ENCODE measurements at places on chromosomes 12 and 14.

- DNase-seq = no peak
These were observed 57.4 kb downstream of the SPPL3 start for GRCh38 chr12:120846721-120847120.

- DNase-seq = no peak
These were observed 9.6 kb downstream of the SUSD6 start for GRCh38 chr14:69620981-69621380.

DNA sequence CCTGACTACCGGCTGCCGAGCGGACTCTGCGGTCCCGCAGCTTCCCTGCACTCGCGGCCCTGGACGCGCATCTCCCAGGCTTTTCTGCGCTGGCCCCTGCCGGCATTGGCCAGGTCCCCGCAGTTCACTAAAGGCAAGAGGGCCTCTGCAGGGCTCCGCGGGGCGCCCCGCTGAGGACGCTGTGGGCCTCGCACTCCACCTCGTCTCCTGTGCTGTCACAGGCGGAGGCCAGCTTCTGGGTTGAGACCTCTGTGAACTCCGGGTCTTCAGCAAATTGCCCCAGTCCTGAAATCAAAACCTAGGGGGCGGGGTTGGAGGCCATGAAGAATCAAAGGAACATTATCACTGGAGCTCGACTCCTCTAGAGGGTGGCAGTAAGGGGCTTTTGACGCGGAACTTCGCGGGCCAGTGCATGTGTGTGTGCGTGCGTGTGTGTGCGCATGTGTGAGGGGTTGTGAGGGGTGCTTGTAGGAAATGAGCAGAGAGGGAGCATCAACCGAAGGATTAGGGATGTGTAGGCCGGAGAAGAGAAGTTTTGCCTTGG is 68.5 kb upstream of the CAPRIN2 start:
- DNase-seq = no peak

DNA sequence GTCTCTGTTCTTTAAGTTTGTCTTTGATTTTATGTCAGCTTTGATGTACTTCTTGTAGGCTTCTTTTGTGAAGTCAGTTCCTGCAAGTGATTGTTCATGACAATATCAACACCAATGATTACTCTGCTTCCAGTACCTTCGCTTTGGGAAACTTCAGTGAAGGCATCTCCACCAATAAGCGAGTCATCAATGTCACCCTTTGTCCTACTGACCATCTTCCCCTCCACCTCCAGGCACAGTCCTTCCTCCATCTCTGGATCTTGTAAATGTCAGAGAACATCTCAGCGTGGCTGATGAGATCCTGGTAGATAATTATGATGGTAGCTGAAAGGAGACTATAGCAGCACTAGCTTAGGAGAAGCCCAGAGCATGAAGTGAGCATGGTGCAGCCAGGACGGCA is 40.4 kb upstream of the A2M start:
- DNase-seq = no peak

DNA sequence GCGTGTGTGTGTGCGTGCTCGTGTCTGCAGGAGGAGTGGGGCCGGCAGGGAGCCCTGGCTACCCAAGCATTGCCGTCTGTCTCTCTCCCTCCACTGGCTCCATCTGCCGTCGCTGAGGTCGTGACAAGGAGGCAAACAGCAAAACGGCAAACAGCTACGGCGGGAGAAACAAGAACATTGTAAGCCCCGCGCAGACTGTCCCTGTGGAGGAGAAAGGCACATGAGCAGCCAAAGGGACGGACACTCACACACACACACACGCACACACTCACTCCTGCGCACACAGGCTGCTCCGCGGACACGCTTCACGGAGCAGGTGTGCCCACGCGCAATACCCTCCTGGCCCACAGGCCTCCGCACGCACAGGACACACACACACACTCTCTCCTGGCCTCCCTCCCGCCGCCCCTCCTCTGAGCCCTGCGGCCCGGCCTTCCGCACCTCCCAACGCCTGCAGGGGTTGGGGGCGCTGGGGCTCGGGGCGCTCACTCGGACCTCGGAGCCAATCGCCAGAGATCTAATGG is 905 bp downstream of the CISTR start:
- DNase-seq = no peak

GRCh38 chr12:121657305-121658008 is 12.0 kb downstream of the MORN3 start:
- no peak for DNase-seq

DNA sequence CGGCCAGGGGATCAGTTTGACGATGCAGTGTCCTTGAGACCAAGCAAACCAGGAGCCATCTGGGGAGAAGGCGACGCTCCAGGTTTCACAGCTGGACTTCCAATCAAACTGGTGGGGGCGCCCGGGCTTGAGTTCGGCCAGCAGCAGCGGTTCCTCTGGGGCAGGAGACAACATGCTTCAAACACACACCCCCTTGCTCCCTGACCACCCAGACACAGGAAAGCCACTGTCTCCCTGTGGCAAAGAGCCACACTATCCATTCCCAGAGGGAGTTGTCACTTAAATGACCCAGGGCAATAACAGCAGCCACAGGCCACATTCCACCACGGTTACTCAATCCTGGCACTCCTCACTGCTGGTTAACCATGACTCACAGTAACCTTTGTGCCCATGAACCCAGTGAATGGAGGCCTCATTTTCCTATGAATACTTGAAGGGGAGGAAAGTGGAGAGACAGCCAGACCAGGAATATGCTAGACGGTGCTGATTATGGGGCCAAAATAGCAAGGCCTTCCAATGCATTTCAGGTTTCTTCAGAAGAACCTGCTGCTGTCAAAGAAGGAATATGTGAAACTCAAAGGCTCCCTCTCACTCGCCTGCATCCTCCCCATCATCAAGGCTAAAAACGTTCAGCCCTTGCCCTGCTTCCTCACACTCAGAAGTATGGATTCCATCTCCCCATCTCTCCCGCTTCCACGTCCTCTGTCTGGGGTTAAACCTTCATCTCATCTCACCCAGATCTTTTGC is 8.5 kb downstream of the WSB2 start:
- no peak for DNase-seq

DNA sequence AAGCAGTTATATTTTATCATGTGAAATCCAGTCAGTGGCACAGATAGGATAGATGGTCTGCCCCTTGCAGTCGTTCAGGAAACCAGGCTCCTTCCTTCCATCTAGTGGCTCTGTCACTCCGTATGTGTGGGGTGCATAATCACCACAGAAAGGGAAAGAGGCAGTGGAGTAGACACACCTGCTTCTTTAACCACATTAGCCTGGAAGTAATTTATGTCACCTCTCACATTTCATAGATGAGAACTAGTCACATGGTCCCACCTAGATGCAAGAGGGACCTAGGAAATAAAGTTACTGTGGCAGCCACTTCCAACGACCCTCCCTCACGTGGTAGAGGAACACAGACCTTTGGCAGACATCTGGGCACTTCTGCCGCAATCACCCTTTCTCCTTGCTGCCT is 14.2 kb upstream of the RNU6-8 start:
- no peak for DNase-seq

DNA sequence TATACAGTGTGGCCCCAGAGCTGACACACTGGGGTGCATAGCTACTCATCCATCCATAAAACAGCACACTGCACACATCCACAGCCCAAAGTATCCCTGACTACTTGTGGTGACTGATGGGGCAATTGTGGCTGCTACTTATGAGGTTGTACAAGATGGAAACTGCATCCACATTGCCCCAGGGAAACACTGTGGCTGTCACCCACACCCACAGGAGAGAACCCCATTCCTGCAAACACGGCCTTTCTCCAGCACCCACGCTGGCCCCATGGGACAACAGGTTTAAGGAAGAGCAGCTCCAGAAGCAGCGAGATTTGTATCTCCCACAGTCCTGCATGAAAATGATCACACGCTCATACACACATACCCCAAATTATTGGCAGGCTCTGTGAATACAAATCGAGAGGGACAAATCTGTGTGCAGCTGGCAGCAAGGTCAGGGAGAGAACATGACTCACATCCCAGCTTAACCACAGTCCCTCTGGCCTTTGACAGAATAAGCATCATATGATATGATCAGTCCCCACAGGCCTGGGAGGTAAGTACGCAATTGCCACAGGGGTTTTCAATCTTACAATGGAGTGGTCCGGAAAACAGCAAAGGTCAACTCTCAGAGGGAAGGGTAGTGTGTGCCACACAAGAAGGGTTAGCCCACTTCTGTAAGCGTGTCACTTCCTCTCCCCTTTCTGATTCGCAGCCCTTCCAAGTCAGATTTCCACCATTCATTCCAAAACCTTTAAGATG is 61.9 kb downstream of the ESR2 start:
- no peak for DNase-seq

DNA sequence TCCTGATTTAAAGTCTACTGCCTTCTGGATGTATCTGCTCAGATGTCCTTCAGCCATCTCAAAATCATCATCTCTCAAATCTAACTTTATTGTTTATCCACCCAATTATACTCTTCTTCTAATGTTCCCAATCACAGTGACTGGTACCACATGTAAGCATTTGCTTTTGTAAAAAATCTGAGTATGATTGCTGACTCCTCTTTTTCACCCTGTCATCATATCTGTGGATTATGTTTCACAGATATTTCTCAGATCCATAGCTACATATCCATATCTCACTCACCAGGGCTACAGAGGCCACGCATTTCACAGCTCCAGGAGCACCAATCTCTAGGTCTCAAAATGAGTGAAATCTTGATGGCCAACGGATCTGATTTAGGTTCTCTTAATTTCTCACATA is 76.1 kb downstream of the DHRS2 start:
- no peak for DNase-seq

DNA sequence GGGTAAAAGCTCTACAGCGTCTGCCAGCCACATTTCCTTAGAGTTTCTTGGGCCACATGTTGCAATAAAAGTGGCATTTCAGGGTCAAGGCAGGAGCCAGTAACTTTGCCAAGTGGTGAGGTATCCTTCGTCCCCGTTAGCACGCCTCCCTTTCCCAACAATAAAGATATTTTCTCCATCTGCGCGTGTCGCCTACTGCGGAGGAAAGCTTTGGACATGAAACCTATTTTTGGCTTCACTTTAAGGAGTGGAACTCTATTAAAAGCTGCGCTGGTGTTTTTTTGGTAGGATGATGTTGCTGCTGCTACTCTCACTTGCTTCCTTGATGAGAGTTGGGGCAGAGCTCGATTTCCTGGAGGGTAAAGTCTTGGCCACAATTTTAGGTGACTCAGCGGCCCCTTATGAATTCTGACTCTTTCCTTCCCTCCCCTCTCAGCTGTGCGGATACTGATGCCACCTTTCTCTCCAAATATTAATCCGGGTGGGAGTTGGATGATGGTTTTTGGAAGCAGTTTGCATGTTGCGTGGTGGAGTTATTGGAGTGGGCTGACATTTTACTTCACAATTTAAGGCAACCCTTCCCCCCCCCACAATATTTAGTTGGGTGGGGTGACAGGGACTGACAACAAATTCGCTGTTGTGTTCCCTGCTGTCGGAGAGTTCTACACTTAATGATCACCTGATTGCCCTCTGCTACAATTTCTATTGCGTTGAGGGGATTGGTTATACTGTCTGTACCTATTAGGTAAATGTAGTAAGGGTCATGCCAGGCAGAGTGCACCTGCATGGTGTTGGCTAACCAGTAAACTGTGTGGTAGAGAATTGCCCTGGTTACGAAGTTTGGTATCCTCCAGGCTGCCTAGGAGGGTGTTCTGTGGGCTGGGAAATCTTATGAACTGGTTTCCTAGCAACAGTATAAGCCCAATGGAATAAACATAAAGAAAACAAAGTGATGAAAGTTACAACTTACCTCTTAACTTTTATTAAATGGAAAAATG is 1.1 kb downstream of the CCDC91 start:
- peak; percentile 17 for DNase-seq

DNA sequence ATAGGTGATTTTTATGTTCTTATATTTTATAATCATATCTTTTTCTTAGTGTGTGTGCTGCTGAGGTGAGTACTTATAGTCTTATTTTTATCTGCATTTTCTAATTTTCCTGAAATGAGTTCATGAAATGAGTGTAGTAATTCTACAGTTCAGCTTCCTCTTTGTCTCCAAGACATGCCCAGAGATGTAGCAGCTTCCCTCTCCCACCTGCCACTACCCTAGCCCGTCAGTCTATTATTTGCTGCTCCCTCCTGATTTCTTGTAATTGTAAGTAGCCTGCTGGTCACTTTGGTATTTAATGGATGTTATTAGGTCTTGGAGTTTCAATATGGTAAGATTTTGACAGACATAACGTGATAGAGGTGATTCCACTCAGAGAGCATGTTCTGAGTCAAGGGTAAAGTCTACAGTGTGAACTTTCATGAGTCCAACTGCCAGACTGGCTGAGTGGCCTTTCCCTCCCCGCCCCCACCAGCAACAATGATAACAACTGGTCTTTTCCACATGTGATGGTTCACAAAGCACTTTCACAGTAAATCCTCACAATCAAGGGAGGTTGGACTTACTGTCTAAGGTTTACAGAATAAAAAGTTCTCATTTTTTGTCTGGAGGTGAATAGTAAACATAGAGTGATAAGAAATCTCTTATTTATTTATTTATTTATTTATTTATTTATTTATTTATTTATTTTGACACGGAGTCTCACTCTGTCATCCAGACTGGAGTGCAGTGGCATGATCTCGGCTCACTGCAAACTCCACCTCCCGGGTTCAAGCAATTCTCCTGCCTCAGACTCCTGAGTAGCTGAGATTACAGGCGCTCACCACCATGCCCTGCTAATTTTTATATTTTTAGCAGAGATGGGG is 4.2 kb upstream of the RIPK3 start:
- no peak for DNase-seq

- DNase-seq = no peak
These were observed 8.6 kb upstream of the SLC41A2 start for GRCh38 chr12:104966677-104967076.

- DNase-seq = no peak
These were observed 18.4 kb upstream of the KRR1 start for GRCh38 chr12:75529826-75530225.

DNA sequence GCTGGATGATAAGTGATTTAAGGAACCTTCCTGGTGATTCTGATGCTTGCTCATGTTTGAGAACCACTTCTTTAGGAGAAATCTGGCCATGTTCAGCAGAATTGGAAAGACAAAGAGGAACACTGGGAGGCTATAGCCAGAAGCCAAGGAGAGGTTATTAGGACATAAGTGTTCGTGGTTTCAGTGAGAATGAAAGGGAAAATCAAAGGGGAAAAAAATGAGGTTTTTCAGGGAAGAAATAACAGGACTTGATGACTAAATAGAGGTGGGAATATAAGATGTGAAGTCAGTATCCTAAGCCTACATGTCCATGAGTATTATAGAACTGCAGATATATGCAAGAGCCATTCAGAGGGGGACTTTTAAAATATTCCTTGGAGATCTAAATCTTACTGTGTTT is 95.6 kb downstream of the DAAM1 start:
- no peak for DNase-seq

- no peak for DNase-seq
These were observed 446 bp upstream of the ZNF641 start for GRCh38 chr12:48351022-48351708.

All from stimulated activated CD8-positive, alpha-beta memory T cell treated with anti-CD3 and anti-CD28 coated beads, Interleukin-15, amount 100 ng/mL, for 4 hours (primary cell).